H1 (cell line): ENCODE measurements at places on chromosomes 1 and 21. TPM values are rescaled to one million over a fixed set of nuclear protein-coding genes. Genes with fewer than 3 reads are reported as not detected.

The IL20 gene
- not detected in 2 replicates for total RNA-seq

The FLG2 gene
- not detected in 2 replicates for total RNA-seq

The ZSWIM5 gene
- 2.4 and 2.5 TPM in 2 replicates for total RNA-seq

The PEX11B gene
- total RNA-seq = 8.1 and 9.1 TPM in 2 replicates

The KRTAP19-3 gene
- not detected in 2 replicates for total RNA-seq

The LCE1D gene
- not detected in 2 replicates for total RNA-seq

The C21orf58 gene
- 22.4 and 26.1 TPM in 2 replicates for total RNA-seq

The HSPB7 gene
- not detected in 2 replicates for total RNA-seq

The SEMA4A gene
- total RNA-seq = 5.9 and 7.3 TPM in 2 replicates

The OR2L3 gene
- total RNA-seq = not detected in 2 replicates

The SCCPDH gene
- 17.0 and 17.2 TPM in 2 replicates for total RNA-seq

The RGS7 gene
- 2.1 and 3.0 TPM in 2 replicates for total RNA-seq

The FCRL1 gene
- total RNA-seq = not detected in 2 replicates

The GBP5 gene
- not detected in 2 replicates for total RNA-seq

The FMN2 gene
- total RNA-seq = 1.7 and 2.0 TPM in 2 replicates

The RPS6KA1 gene
- total RNA-seq = 55.0 and 56.5 TPM in 2 replicates

The KCNJ9 gene
- 0.08 and 0.13 TPM in 2 replicates for total RNA-seq

The OR2L2 gene
- 0.10 TPM in 1 of 2 replicates, not detected in the other for total RNA-seq

The PER3 gene
- 9.3 and 9.4 TPM in 2 replicates for total RNA-seq
